HCT116 (cell line): ENCODE measurements at places on chromosomes 7 and 10.
A peak's percentile ranks its signal among the peaks of the same experiment; 100 is the strongest.

GRCh38 chr10:114822444-114823076, 980 bp downstream of the FHIP2A start:
- no peak for DNase-seq

DNA sequence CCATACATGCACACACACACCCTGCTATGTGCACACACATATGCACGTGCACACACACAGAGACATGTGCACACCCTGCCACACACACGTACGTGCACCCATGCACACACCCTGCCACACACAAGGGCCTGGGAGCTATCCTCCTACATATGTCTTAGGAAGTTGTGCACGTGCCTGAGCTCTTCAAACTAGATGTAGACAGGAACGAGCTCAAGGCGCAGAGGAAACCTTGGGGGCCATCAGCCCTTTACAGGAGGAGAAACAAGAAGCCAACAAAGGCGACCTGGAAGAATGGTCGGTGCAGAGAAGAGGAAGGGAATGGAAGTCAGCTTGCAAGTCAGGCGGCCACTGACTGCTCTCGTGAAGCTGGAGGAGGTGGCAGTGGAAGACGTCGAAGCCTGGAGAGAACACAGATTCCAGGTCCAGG, 58.7 kb downstream of the AOC1 start:
- no peak for DNase-seq

DNA sequence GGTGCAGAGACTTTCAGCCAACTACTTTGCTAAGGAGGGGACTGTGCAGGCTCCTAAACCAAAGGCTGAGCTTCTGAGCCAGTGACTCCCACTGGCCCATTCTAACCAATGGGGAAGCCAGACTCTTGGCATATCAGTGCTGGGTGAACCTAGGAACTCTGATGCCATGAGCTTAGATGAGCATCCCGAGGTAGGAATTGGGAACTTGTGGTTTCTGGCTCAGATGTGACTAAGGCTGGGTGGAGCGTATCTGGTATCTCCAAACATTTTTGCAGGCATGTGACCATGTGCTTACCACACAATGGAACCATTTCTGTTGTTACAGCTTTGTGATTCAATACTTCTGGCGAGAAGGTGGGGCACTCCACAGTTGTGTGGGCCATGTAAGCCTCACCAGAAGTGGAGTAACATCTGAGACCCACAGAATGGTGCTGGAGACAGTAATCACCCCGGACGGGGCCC, 2.5 kb upstream of the AVPI1 start:
- peak; percentile 59 for DNase-seq

- no peak for DNase-seq
Observed at GRCh38 chr7:143243614-143244013, 19.6 kb upstream of the GSTK1 start.
